Stimulated activated CD4-positive, alpha-beta T cell treated with anti-CD3 and anti-CD28 coated beads, TNF-alpha, amount 100 ng/mL, for 24 hours (primary cell): ENCODE measurements at places on chromosomes 3 and 15.

- no peak for DNase-seq
These were observed 153.5 kb downstream of the CLSTN2 start for GRCh38 chr3:140088513-140088912.

DNA sequence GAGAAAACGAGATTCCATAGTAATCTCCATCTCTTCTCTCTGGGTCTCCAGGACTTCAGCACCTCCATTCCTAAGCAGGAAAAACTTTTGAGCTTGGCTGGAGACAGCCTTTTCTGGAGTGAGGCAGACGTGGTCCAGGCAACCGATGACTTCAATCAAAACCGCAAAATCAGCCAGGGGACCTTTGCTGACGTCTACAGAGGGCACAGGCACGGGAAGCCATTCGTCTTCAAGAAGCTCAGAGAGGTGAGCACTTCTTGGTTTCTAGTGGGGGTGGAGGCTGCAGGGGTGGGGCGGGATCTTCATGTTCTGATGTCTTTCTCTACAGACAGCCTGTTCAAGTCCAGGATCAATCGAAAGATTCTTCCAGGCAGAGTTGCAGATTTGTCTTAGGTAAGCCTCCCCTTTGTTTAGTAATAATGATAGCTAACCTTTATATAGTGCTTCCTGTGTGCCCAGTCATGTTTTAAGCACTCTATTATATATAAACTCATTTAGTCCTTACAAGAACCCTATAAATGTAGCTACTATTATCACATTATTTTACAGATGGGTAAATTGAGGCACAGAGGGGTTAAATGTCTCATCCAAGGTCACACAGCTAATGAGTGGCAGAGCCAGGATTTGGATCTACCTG lies 35.0 kb upstream of the TATDN2 start:
- no peak for DNase-seq

GRCh38 chr3:128360705-128361271 lies 105.9 kb downstream of the DNAJB8 start:
- no peak for DNase-seq

DNA sequence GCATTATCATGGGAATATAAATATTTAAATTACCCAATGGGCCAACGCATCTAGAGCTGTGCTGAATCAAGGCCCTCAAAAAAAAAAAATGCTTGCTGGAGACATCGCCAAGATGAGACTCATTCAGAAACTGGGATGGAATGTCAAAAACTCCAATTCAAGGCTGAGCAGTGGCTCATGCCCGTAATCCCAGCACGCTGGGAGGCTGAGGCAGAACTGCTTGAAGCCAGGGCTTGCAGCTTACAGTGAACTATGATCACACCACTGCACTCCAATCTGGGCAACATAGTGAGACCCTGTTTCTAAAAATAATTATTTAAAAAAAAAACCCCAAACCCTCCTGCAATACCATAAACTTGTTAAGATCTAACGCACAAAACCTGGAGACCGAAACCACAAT lies 3.1 kb upstream of the CACNA1D start:
- DNase-seq: no peak

DNA sequence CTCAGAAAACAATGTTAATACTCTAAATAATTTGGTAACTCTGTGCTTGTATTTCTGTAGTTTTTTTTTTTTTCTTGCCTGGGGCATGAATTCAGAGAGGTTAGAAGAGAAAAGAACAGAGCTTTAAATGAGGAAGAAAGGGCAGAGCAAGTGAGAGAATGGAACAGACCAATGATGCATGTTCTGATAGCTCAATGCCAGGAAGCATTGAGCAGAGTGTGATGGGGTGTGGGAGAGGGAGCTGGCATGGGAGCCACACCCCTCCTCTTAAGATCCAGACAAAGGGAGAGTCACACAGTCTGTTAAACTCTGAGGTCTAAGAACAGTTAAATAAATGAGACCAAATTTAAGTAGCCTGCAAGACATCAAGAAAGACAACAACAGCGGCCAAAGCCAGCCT lies 538.6 kb downstream of the TUSC7 start:
- no peak for DNase-seq
